ENCODE measurements at places on chromosomes 7 and 10.

- H3K27ac ChIP-seq: peak overlapping the region; percentile 63
- DNase-seq: no peak
- peaks cover 74% of the 10 kb centered on the region for H3K4me1 ChIP-seq
- no peaks in the 10 kb centered on the region for H3K27me3 ChIP-seq
Measured at GRCh38 chr10:110852255-110852896, 19.4 kb upstream of the PDCD4 start.

DNA sequence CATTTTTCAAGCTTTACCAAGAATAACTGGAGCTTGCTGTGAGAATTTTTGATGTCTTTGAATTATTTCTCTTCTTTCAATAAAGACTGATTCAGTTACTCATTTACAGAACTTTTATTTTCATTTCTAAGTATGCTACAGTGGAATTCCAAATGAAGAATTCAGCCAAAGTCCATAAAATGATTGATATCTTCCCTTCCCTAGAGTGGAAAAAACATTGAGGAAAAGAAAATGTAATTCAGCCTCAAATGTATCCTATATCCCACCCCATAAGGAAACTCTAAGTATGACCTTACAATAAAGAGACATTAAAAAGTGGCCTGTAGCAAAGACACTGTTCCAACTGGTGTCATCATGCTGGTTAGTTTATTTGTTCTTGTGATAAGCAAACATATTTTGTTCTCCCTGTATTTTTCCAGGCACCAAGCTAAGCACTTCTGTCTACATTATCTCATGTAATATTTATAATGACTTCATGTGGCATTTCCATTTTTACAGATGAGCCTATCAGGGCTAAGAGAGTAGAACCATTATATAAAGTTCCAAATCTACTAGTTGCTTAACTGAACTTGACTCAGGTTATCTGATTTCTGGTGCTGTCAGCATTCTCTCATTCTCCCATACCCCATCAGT lies 450.4 kb downstream of the NEBL start:
- H3K27ac ChIP-seq: no peak overlapping the region
- H3K36me3 ChIP-seq: no peaks in the 10 kb centered on the region
- no peaks in the 10 kb centered on the region for H3K27me3 ChIP-seq
- no peak overlapping the region for H3K4me3 ChIP-seq

GRCh38 chr7:134060874-134061273 lies 66.3 kb upstream of the LRGUK start:
- no peak overlapping the region for H3K27ac ChIP-seq
- no peaks in the 10 kb centered on the region for H3K27me3 ChIP-seq
- no peak for DNase-seq
- H3K36me3 ChIP-seq: peaks cover 44% of the 10 kb centered on the region

- H3K27me3 ChIP-seq: peaks cover 17% of the 10 kb centered on the region
- no peak overlapping the region for H3K27ac ChIP-seq
- H3K4me3 ChIP-seq: no peak overlapping the region
- no peak for DNase-seq
- H3K36me3 ChIP-seq: no peaks in the 10 kb centered on the region
Measured at GRCh38 chr10:79930267-79930666, 18.6 kb downstream of the SFTPD start.

DNA sequence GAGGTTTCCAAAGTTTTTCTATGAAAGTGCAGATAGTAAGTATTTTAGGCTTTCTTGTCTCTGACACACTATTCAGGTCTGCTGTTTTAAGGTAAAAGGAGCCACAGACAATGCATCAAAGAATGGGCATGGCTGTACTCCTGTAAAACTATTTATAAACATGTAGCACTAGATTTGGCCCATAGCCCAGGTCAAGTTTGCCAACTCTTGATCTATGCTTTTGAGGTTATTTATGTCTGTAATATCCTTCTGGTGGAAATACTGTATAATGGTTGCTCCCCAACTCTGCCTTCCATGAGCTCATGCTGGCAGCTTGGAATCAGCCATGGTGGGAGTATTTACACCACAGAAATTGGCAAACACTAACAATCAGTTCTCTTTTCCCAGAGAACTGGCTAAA lies 244.6 kb downstream of the BUB3 start:
- no peaks in the 10 kb centered on the region for H3K36me3 ChIP-seq
- no peak overlapping the region for H3K4me3 ChIP-seq
- H3K4me1 ChIP-seq: peaks cover 10% of the 10 kb centered on the region
- H3K27me3 ChIP-seq: peaks cover 7% of the 10 kb centered on the region
- DNase-seq: no peak

- DNase-seq: no peak
- H3K27me3 ChIP-seq: peaks cover 9% of the 10 kb centered on the region
- H3K4me1 ChIP-seq: no peaks in the 10 kb centered on the region
- H3K27ac ChIP-seq: no peak overlapping the region
- no peak overlapping the region for H3K4me3 ChIP-seq
Measured at GRCh38 chr10:114925587-114926586, 12.1 kb upstream of the TRUB1 start.

- no peak for DNase-seq
- peak overlapping the region; percentile 30 for H3K27ac ChIP-seq
- H3K4me3 ChIP-seq: peak overlapping the region; percentile 93
Measured at GRCh38 chr10:31604646-31605170, 285.7 kb downstream of the ZEB1 start.

GRCh38 chr10:13831711-13832141 lies 245.0 kb downstream of the PRPF18 start:
- no peaks in the 10 kb centered on the region for H3K27me3 ChIP-seq
- peaks cover 2% of the 10 kb centered on the region for H3K36me3 ChIP-seq
- peaks cover 8% of the 10 kb centered on the region for H3K4me1 ChIP-seq
- no peak overlapping the region for H3K27ac ChIP-seq
- no peak overlapping the region for H3K4me3 ChIP-seq

GRCh38 chr7:24763303-24763901 lies 6.1 kb upstream of the GSDME start:
- H3K4me3 ChIP-seq: no peak overlapping the region
- no peak for DNase-seq

DNA sequence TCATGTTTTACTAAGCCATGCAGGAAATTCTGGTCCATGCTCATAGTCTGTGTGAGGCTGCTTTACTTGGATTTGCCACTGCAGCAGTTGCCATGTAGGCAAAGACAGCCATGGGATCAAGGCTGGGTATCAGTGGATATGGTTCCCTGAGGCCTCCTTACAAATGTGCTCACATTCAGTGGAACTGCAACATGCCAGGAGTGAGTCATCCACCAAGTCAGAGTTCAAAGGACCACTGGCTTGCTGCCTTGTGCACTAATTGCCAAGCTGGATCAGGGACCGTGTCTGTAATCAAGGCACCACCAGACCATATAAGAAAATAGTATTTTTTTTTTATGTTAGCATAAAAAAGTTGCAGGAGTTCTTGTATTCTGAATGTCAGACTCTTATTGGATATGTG lies 101.0 kb downstream of the CDCA7L start:
- H3K4me3 ChIP-seq: no peak overlapping the region
- no peaks in the 10 kb centered on the region for H3K27me3 ChIP-seq
- no peak overlapping the region for H3K27ac ChIP-seq
- DNase-seq: no peak

GRCh38 chr7:94676431-94676830 lies 20.5 kb upstream of the SGCE start:
- H3K4me1 ChIP-seq: no peaks in the 10 kb centered on the region
- peaks cover 5% of the 10 kb centered on the region for H3K27me3 ChIP-seq
- no peak for DNase-seq
- no peak overlapping the region for H3K4me3 ChIP-seq
- no peak overlapping the region for H3K27ac ChIP-seq

- peaks cover 3% of the 10 kb centered on the region for H3K4me1 ChIP-seq
- peak; percentile 39 for DNase-seq
- H3K27me3 ChIP-seq: peaks cover 11% of the 10 kb centered on the region
- no peak overlapping the region for H3K4me3 ChIP-seq
- no peak overlapping the region for H3K27ac ChIP-seq
- peaks cover 6% of the 10 kb centered on the region for H3K36me3 ChIP-seq
Measured at GRCh38 chr7:155190688-155191087, 107.0 kb upstream of the INSIG1 start.

DNA sequence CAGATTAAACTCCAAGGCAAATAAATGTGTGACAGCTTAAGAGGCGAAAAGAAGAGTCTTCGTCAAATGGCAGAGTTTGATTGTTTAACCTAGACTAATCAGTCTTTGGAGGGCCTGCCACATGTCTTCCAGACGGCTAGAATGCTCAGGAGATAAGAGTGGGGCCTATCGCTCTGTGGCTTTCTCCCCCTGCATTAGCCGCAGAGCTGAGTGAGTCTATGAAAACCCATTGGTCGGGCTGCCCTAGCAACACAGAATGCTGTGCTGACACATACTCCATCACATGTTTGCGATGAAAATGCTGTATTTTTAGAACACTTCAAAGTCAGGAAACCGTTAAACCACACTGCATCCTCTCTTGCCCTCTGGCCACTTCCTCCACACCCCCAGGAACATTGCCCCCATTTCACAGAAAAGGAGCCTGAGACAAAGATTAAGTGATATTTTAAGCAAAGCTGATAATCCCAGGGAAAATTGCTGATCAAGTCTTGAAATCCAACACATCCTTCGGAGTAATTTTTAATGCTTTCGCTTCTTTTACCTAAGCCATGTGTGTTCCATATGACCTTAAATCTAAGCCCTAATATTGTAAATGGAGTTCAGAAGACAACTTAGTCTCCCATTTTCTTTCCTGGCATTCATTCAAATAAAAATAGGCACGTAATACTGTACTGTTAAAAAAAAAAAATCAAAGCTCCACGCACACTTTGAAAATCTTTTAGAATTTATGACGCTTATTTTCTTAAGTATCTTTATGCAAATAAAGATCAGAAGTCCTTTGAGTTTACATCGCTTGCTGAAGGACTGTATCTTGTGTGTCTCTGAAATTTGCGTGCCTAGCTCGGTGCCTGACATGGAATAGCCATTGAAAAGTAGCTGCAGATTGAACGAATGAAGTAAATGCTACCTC lies 161.2 kb downstream of the CELF2 start:
- no peaks in the 10 kb centered on the region for H3K27me3 ChIP-seq
- peak overlapping the region; percentile 87 for H3K4me3 ChIP-seq
- peak; percentile 81 for DNase-seq
- peaks cover 75% of the 10 kb centered on the region for H3K36me3 ChIP-seq

GRCh38 chr10:128070161-128070560 lies 56.1 kb downstream of the MKI67 start:
- H3K27ac ChIP-seq: no peak overlapping the region
- H3K27me3 ChIP-seq: no peaks in the 10 kb centered on the region
- H3K4me3 ChIP-seq: no peak overlapping the region
- peaks cover 15% of the 10 kb centered on the region for H3K4me1 ChIP-seq
- peaks cover 14% of the 10 kb centered on the region for H3K36me3 ChIP-seq

DNA sequence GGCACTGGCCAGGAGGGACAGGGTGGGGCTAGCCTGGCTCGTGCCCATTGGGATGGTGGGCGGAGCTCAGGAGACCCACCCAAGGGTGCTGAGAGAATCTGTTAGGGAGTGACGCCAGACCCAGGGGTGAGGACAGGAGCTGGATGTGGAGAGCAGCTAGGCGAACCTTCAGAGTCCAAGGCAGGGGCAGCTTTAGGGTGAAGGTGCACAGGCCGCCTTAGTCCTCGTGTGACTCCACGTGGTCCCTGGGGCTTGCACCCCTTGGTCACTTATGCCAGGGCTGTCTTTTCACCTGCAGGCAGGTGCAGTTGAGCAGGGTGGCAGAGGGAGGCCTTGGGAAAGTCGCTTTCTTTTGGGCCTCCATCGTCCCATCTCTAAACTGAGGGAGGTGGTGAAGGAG lies 4.3 kb downstream of the RAMP3 start:
- peaks cover 12% of the 10 kb centered on the region for H3K4me1 ChIP-seq
- no peak overlapping the region for H3K27ac ChIP-seq
- peaks cover 16% of the 10 kb centered on the region for H3K27me3 ChIP-seq
- H3K36me3 ChIP-seq: no peaks in the 10 kb centered on the region
- no peak for DNase-seq

All from naive thymus-derived CD8-positive, alpha-beta T cell (primary cell).